ENCODE measurements at places on chromosomes 12 and 14. TPM values are rescaled to one million over a fixed set of nuclear protein-coding genes. Genes with fewer than 3 reads are reported as not detected.

CELA1 gene
- not detected for total RNA-seq

NRDE2 gene
- 6.6 TPM for total RNA-seq

SPATS2 gene
- 4.8 TPM for total RNA-seq

IQSEC3 gene
- 0.50 TPM for total RNA-seq

RERG gene
- total RNA-seq = 4.2 TPM

GRCh38 chr12:15979096-15980092, 68.3 kb downstream of the DERA start:
- H3K4me3 ChIP-seq = no peak overlapping the region
- peaks cover 27% of the 10 kb centered on the region for H3K36me3 ChIP-seq
- H3K27ac ChIP-seq = peak overlapping the region; percentile 70
- no peaks in the 10 kb centered on the region for H3K27me3 ChIP-seq
- H3K4me1 ChIP-seq = peaks cover 37% of the 10 kb centered on the region

DNA sequence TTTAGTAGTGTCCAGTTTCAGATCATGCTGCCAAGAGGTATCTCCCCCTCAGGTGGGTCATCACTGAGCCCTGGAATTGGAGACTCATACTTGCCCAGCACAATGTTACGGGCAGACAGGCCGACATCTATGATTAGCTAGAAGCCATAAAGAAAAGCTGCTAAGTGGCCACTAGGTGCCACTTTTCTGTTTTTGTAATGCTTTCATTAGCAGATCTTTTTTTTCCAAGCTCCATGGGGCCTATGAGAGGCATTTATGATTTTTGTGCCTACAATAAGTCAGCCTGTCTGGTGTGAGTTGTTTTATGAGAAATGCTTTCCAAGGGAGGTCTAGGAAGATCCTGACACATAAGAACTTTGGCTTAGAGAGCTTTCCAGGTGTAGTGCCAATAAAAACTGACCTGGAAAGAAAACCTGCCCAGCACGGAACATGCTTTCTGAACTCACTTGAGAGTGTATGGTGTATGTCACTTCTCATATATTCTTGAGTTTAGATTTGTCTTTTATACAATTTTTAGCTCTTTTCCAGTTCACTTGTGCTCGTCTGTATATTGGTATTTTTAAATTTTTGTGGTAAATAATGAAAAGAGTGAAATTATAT, 21.8 kb upstream of the SMCO2 start:
- H3K4me3 ChIP-seq = no peak overlapping the region
- H3K27me3 ChIP-seq = no peaks in the 10 kb centered on the region
- DNase-seq = no peak
- peak overlapping the region; percentile 26 for H3K27ac ChIP-seq

- H3K36me3 ChIP-seq = no peaks in the 10 kb centered on the region
- no peak overlapping the region for H3K27ac ChIP-seq
- no peaks in the 10 kb centered on the region for H3K27me3 ChIP-seq
- DNase-seq = no peak
- no peaks in the 10 kb centered on the region for H3K4me1 ChIP-seq
Observed at GRCh38 chr12:71900091-71900490, 38.6 kb upstream of the TPH2 start.

- no peaks in the 10 kb centered on the region for H3K4me1 ChIP-seq
- no peak for DNase-seq
- H3K4me3 ChIP-seq = no peak overlapping the region
- no peaks in the 10 kb centered on the region for H3K36me3 ChIP-seq
Observed at GRCh38 chr12:69214169-69214568, 25.2 kb upstream of the CPSF6 start.

DNA sequence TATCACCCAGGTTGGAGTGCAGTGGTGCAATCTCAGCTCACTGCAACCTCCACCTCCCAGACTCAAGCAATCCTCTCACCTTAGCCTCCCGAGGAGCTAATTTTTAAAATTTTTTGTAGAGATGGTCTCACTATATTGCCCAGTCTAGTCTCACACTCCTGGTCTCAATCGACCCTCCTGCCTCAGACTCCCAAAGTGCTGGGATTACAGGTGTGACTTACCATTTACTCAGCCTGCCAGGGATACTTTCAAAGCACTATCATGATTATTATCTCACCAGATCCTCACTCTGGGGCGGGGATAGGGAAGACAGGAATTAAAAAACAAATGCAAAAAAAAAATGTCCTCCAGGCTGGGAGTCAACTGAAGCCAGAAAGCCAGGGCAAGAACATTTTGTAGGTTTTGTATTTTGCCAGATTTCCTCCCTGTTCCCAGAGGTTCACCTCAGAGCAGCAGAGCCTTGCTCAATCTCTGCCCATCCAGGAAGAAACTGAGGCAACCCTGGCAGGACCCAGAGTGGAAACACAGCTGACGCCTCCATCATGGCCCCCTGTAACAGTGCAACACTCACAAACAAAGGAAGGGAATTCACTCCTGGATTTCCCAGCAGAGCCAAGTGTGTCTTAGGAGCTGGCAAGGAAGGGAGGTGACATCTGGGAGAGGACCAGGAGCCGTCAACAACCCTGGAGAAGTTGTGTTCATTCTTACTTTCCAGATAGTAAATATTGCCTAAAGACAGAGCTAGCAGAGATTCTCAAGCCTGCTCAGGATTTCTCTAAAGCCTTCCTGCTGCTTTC, 73.9 kb downstream of the IRF2BPL start:
- no peak overlapping the region for H3K4me3 ChIP-seq
- H3K36me3 ChIP-seq = no peaks in the 10 kb centered on the region
- no peak for DNase-seq
- H3K27me3 ChIP-seq = no peaks in the 10 kb centered on the region

DNA sequence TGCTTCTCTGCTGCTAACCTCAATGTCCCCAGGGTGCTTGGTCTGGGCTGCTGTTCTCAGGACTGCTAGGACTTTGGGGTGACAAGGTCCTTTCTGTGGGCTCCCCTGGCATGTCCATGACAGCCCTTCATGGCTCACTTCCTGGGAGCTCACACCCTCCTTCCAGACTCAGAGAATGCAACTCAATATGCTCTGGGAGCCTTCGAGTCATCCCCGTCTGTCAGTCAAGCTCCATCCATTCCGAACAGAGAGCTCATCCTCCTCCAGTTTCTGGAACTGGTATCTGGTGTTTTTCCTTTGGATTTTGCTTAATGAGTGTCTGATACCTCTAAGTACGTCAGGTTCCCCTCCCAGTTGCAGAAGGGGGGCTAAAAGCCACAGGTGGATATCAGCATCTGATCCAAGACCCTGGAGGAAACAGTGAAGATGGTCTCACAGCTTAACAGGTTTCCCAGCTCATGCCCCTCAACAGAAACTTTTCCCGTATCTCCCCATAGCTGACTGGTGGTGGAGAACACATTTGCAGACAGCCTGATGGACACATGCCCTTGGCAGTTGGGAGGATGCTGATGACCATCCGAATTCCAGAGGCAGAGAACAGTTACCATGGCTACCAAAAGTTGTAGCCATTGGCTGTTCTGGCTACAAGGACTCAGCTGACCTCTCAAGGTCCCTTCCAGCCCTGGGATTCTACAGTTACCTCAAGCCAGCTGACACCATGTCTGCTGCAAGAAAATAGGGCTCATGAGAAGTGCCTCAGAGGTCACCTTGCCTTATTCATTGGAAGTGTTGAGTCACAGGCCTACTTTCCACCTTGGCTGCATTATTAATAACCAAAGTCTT, 9.5 kb upstream of the RAB35 start:
- H3K4me1 ChIP-seq = peaks cover 8% of the 10 kb centered on the region
- peaks cover 56% of the 10 kb centered on the region for H3K36me3 ChIP-seq
- no peak for DNase-seq
- peak overlapping the region; percentile 82 for H3K27ac ChIP-seq
- H3K27me3 ChIP-seq = no peaks in the 10 kb centered on the region

GRCh38 chr12:121110211-121110940, 22.3 kb upstream of the P2RX7 start:
- H3K27me3 ChIP-seq = no peaks in the 10 kb centered on the region
- H3K4me1 ChIP-seq = no peaks in the 10 kb centered on the region
- peak; percentile 60 for DNase-seq

DNA sequence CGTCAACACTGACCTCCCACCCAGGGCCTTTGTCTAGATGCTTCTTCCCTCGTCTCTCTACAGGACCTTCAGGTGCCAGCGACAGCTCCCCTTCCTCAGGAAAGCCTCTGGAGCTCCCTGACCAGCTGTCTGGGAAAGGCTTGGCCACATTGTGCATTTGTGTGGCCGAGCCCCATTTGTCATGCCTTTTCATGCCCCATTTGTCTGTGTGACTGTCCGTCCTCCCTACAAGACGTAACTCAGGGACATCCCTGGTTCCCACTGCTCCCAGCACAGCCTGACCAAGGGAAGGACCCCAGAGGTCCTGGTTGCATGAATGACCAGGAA, 23.8 kb downstream of the ZFYVE21 start:
- DNase-seq = no peak
- no peak overlapping the region for H3K4me3 ChIP-seq
- no peaks in the 10 kb centered on the region for H3K27me3 ChIP-seq
- H3K27ac ChIP-seq = no peak overlapping the region
- H3K4me1 ChIP-seq = peaks cover 19% of the 10 kb centered on the region

- H3K4me3 ChIP-seq = no peak overlapping the region
- no peaks in the 10 kb centered on the region for H3K4me1 ChIP-seq
- no peak for DNase-seq
Observed at GRCh38 chr12:127899971-127900370, 367.0 kb upstream of the TMEM132C start.

DNA sequence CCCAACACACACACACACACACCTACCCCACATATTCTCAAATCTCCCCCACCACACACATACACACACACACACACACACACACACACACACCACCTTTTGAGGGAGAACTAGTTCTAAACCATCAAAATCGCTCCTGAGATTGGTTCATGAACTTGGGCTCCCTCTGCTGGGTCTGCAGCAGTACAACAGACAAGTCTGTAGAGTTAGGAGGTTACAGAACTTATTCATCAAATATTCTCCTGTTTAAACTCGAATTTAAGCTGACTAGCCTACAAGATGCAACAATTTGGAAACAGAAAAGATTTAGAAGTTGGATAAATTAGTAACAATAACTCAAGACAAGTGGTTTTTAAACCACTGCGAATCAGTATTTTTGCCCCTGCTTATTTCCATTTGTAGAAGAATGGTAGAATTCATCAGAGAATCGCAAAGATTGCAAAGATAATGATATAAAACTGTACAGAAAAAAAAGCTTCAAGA, 136.4 kb upstream of the USP15 start:
- H3K36me3 ChIP-seq = no peaks in the 10 kb centered on the region
- DNase-seq = no peak
- H3K4me3 ChIP-seq = no peak overlapping the region
- no peak overlapping the region for H3K27ac ChIP-seq
- no peaks in the 10 kb centered on the region for H3K4me1 ChIP-seq

DNA sequence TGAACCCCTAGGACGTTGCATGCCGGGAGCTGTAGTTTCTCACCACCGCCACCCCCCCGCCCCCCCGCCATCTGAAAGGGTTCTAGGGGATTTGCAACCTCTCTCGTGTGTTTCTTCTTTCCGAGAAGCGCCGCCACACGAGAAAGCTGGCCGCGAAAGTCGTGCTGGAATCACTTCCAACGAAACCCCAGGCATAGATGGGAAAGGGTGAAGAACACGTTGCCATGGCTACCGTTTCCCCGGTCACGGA, 501 bp upstream of the HSP90B1 start:
- peak overlapping the region; percentile 90 for H3K4me3 ChIP-seq
- peaks cover 40% of the 10 kb centered on the region for H3K4me1 ChIP-seq
- peaks cover 31% of the 10 kb centered on the region for H3K36me3 ChIP-seq
- H3K27ac ChIP-seq = peak overlapping the region; percentile 94

DNA sequence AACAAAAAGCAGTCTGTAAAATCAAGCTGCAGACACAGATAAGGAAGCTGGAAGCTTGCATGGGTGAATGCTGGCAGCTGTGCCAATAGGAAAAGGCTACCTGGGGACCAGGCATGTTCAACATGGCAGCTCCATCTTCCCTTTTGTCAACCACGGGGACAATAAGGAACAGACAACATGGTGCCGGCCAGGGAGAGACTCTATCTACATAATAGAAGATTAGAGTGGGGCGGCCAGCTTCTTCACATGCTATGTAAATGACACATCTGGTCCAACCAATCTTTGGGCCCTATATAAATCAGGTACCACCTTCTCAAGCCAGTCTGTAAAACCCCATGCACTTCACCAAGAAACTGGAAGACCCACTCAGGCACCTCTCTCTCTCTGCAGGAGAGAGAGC, 157.6 kb downstream of the SUDS3 start:
- no peaks in the 10 kb centered on the region for H3K36me3 ChIP-seq
- H3K4me1 ChIP-seq = no peaks in the 10 kb centered on the region
- H3K27me3 ChIP-seq = no peaks in the 10 kb centered on the region
- no peak for DNase-seq
- H3K4me3 ChIP-seq = no peak overlapping the region

Data from heart left ventricle (tissue), 16 donors.